ENCODE measurements at places on chromosomes 7 and 10.

DNA sequence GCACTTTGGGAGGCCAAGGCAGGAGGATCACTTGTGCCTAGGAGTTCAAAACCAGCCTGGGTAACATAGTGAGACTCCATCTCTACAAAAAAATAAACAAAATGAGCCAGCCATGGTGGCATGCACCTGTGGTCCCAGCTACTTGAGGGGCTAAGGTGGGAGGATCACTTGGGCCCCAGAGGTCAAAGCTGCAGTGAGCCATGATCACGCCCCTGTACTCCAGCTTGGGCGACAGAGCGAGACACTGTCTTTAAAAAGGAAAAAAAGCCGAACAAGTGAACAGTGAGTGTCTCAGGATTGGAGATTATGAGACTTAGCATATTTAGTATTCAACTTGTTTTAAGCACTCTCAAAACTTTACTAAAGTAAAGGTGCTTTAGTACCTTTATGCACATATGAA, 28.1 kb downstream of the BLNK start:
- no peak for ATAC-seq

DNA sequence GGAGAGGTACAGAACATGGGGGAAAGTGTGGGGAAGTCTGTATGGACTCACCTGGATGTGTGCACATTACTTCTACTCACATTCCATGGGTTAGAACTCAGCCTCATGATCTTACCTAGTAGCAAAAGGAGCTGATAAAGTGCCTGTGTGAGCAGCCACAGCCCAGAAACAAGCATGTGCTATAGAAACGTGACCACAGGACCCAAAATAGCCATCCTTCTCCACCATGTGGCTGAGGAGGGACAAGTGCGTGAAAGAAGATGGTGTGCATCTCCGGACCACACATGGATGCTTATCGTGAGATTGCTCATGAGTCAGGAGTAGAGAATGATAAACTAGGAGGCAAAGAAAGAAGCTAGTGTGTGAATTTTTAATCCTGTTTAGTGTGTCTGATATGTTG, 336.4 kb upstream of the PLXDC2 start:
- no peak for ATAC-seq

DNA sequence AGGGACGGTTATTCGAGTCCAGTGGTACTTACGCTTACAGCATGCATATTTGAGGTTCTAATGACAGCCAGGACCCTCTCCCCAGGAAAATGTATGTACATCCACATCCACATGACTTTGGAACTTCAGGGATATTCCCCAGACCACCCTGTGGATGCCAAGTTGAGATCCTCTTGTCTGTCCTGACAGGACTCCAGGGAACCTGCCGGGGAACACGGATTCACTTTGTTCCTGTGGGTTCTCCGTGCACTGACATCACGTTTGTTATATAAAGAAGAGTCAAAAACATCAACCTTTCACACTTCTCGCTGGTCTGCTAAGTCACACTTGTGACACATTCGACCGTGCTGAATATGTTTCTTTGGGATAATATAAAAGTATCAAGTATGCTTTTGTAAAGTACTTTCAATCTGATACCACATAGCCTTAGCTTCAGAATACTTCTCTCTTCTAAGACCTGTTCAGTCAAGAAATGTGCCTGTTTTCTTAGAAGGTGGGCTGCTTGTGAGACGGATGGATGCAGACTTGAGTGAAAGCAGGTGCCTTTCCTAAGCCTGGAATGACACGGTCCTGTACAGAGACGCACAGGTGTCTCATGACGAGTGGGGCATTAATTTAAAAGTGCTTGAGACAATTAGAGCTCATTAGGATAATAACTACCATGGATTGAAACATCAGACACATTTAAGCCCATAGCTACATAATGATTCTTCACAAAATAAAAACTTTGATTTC, 38.7 kb downstream of the CALML5 start:
- no peak for ATAC-seq

DNA sequence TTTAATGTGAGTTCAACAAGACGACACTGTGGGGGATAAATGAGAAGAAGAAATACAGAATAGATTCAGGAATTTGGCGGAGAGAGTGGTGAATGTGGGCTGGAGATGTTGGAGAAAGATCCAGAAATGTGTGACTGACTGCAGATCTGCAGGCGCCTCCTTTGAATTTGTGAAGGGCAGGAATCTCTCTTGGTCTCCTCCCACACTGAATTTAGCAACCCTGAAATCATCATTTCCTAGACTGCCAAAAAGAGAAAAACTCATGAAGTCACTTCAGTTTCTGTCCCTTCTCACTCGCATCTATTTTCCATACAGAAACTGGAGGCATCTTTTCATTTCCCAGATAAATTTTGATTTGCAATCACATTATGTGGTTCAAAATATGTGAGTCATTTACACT, 128.7 kb downstream of the GNAI1 start:
- peak; percentile 55 for ATAC-seq

DNA sequence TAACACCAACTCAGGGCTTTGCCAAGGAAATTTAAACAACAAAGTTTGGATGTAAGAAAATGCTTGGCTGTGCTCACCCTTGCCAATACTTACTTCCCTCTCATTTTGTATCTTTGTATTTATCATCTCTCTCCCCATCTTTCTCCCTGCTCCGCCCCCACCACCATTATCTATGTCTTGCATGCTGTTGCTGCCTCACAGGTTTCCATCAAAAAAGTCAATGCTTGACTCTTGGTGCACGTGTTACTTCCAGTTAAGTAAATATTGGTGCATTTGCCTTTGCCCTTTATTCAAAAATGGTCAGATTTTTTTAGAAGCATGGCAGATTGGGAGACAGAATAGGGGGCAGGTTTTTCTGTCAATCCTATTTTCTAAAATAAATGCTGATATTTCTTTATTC, 626.0 kb downstream of the ACTR3B start:
- ATAC-seq = no peak

DNA sequence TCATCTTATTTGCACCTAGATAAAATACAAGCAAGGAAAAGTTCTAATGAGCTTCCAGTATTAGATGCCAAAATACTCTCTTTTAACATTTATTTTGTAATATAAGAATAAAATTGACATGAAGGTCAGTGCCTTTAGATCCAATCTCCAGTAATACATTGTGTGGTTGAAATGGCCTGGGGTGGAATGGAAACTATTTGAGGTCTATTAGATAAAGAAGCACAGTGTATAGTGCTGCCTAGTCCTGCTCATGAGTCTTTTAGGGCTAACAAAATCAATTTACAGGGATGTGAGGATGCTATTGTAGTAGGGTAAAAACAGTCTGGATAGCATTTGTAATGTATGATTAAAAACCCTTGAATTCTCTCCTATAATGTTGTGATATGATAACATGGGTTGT, 84.5 kb upstream of the ETV1 start:
- ATAC-seq = no peak

DNA sequence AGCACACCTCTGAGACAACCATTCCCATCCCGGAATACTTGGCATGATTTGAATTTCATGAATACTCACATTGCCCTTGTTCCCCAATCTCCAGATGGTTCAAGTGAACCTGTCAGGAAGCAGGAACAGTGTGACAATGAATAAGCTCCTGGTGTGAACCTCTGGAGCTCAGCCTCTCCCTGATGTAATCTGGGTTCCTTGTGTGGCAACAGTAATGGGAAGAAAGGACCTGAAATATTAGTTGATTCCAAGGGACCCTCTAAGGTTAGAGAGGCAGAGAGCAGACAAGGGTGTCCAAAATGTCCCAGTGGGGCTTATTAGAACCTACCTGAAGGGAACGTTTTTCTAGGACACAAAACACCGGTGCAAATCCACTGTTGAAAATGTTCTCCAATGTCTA, 8.5 kb downstream of the OR2A7 start:
- ATAC-seq = no peak

DNA sequence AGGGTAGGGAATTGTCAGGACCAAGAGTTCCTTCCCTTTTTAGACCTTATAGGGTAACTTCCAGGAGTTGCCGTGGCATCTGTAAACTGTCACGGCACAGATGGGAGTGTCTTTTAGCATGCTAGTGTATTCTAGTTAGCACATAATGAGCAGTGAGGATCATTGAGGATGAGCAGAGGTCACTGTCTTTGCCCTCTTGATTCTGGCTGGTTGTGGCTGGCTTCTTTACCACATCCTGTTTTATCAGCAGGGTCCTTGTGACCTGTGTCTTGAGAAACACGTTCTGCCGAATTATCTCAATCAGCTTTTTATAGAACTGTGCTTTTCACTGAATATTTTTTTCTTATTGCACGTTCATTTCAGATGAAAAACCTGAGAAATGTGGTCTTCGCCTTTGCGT, 41.5 kb downstream of the MINPP1 start:
- no peak for ATAC-seq

DNA sequence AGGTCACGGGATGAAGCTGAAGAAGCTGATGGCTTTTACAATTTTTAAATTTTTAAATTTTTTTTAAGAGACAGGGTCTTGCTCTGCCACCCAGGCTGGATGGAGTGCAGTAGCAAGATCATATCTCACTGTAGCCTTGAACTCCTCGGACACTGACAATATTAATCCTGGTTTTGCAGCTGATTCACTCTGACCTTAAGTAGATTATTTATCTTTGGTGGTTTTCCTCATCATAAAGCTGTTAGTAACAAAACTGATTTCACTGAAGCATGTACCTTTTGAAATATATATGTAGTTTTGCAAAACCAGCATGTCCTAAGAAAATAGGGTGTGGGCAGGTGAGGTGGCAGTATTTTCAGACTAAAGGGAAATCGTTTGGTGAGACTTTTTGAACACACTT, 56.0 kb downstream of the DYNC2I1 start:
- no peak for ATAC-seq

DNA sequence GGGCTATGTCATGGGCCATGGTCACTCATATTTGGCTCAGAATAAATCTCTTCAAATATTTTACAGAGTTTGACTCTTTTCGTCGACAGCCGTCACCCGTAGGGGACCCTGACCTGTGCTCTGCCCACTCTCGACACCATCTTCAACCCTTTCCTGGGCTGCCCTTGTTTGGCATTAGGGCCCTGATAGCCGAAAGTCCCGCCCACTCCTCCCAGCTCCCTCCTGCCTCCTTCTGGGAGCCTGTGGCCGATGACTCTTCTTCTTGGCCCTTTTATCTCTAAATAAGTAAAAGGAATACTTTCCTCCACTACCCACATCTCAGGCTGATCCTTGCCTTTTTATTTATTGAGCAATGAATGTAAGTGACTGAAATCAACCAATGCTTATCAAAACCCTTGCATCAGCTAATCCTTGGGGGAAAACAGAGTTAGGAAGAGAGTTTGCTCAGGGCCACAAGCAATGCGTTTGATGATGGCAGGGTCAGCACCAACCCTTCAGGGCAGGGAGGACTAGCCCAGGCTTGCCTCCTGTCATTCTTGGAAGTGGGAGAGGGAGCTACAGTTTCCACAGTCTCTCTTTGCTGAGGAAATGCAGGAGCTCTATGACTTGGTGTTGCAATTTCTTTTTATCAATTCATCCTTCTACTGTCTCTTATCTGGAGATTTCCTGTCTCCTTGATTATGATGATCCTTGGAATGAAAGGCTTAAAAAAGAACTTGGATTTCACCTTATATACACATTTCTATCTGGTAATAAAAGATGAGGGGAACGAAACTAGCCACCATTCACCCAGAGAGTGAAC, 218.2 kb upstream of the PODXL start:
- ATAC-seq = no peak

- ATAC-seq = peak; percentile 75
Observed at GRCh38 chr7:43647673-43648472, 65.0 kb downstream of the STK17A start.

DNA sequence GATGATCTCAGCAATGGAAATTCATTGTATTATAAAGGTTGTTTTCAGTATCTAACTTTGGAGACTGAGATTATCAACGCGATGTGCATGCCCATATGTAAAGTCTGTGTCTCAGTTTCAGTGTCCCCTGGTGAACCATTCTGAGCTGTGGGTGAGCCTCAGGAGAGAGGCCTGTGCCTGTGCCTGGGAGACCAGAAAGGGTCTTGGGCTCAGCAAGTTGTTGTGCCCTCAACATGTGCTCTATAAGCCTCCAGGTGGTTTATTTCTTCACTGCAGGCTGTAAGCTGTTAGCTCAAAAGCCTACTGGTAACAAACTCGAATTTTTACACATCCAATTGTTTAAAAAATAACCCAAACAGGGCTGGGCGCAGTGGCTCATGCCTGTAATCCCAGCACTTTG, 151.9 kb downstream of the PKD1L1 start:
- peak; percentile 31 for ATAC-seq

GRCh38 chr7:122901250-122901649, 15.0 kb upstream of the CADPS2 start:
- ATAC-seq = no peak

GRCh38 chr7:2109936-2110609, 122.7 kb downstream of the MAD1L1 start:
- peak; percentile 75 for ATAC-seq

GRCh38 chr7:150393325-150393724, 14.2 kb downstream of the ZNF775 start:
- ATAC-seq = no peak

- peak; percentile 68 for ATAC-seq
Observed at GRCh38 chr10:13971601-13972475, 358.9 kb downstream of the FRMD4A start.

- no peak for ATAC-seq
Observed at GRCh38 chr7:131021460-131021859, 287.5 kb upstream of the KLF14 start.

GRCh38 chr7:56026538-56026937, 24.7 kb downstream of the PSPH start:
- ATAC-seq = no peak

- peak; percentile 38 for ATAC-seq
Observed at GRCh38 chr7:49255054-49255453, 330.7 kb downstream of the CDC14C start.

- no peak for ATAC-seq
Observed at GRCh38 chr10:25105262-25105661, 69.5 kb upstream of the GPR158 start.

- ATAC-seq = peak; percentile 54
Observed at GRCh38 chr10:77907900-77908717, 18.4 kb downstream of the DLG5 start.

- no peak for ATAC-seq
Observed at GRCh38 chr10:13993169-13993568, 337.6 kb downstream of the FRMD4A start.

DNA sequence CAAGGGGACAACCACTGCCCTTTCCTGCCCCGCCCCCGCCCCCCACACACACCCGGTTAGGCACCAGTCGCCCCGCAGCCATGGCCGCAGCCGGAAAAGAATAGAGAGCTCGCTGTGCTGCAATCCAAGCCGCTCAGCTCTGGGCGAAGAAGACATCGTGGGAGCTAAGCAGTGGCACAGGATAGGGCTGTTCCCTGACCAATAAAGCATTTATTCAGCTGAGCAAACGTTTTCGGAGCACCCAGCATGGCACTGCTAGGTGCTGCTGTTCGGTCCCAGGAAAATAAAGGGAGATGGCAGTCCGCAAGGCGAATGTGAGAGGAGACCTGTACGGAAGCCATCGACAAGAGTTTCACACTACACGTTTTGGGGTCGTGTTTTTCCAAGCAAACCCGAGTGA, 18.3 kb downstream of the SKIDA1 start:
- ATAC-seq = no peak

- no peak for ATAC-seq
Observed at GRCh38 chr10:101824736-101825135, 6.5 kb upstream of the OGA start.

- ATAC-seq = no peak
Observed at GRCh38 chr10:123240776-123241175, 86.6 kb downstream of the BUB3 start.

GRCh38 chr7:134422008-134422407, 36.9 kb downstream of the AKR1B1 start:
- ATAC-seq = no peak

All from SK-N-SH treated with all-trans-retinoic acid at 6 μM for 48 hours (cell line).